ENCODE measurements at places on chromosomes 12 and 14.
A peak's percentile ranks its signal among the peaks of the same experiment; 100 is the strongest.

DNA sequence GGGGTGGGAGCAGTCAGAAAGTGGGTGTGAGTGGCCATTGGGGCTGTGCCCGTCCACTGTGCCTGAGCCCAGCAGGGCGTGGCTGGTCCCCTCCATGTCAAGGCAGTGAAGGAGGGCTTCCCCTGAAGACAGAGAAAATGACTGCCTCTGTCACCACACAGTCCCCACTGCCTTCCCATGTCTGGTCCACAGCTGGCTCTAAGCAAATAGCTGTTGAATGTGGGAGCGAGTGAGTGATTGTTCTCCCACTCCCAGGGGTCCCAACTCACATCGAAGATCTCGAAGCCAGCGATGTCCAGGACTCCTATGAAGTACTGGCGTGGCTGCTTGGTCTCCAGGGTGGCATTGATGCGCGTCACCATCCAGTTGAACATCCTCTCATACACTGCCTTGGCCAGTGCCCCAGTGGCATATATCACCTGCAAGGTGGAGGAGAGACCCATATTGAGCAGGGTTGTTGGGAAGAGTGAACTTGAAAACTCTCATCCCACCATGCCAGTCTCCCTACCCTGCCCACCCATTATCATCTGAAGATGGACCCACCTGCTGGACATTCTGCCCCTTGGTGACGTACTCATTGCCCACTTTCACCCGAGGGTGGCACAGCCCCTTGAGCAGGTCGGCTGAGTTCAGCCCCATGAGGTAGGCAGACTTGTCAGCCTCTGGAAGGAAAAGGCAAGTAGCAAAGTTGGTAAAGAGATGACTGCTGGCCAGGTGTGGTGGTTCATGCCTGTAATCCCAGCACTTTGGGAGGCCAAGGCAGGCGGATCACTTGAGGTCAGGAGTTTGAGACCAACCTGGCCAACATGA, 6.6 kb downstream of the MYH7 start:
- no peak for DNase-seq

- DNase-seq: no peak
These were observed 191.5 kb upstream of the C14orf180 start for GRCh38 chr14:104388011-104388521.

DNA sequence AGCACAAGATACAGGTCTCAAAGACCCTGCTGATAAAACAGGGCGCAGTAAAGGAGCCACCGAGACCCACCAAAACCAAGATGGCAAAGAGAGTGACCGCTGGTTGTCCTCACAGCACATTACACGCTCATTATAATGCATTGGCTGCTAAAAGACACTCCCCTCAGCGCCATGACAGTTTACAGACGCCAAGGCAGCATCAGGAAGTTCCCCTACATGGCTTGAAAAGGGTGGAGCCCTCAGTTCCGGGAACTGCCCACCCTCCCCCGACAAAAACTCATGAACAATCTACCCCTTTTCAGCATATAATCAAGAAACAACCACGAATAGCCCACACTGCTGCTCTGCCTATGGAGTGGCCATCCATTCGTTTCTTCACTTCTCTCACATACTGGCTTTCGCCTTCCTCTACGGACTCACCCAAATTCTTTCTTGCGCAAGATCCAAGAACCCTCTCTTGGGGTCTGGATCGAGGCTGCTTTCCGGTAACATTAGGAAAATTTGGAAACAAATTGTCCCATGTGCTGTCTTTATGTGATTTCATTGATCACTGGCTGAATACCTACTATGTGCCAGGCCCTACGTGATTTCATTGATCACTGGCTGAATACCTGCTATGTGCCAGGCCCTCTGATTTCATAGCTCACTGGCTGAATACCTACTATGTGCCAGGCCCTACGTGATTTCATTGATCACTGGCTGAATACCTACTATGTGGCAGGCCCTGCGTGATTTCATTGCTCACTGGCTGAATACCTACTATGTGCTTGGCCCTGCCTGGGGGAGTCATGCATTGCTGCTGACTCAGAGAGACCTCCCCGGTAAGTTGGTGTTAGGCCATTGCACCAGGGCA, 126.4 kb downstream of the PIWIL1 start:
- no peak for DNase-seq

DNA sequence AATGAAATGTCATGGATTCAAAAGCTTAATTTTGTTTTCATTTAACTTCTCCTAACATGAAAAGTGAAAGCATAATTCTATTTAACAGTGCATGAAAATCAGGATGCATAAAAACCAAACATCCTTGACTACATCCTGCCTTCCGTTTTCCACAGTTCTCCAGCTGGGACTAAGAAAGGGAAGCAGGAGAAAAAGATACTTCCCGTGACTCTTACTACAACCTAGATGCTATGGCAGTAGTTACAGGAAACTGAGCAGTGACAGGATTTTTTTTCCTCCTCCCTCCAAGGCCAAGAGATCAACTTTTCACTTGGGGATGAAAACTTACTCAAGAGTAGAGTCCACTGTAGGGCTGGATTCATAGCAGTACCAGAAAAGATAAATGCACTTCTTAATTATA, 2.6 kb downstream of the EXOC5 start:
- DNase-seq: no peak

DNA sequence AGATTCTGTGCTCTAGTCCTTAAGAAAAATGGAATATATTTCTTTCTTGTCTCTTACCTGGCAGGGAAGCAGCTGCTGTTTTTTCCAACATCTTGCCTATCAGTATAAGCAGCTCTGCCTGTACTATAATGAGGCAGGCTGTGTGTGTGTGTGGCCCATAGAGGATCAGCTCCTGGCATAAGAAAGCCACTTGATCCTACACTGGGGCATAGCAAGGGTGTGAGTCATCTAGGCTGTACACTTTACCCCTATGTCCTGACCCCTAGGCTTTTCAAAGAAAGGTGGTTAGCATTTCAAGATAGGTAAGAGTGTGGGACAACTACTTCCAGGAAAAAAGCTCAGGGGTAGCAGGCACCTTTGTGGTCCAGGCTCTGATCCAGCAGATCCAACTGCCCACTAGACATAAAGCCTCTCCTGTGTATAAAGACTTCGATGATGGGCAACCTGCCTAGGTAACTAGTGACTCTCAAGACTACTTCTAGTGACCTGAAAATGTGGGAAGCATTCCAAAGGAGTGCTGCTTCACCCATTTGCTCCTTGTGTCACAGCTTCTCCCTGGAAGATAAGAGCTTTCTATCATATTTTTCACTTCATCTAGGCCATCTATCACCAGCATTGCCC, 4.9 kb upstream of the SENP1 start:
- no peak for DNase-seq

DNA sequence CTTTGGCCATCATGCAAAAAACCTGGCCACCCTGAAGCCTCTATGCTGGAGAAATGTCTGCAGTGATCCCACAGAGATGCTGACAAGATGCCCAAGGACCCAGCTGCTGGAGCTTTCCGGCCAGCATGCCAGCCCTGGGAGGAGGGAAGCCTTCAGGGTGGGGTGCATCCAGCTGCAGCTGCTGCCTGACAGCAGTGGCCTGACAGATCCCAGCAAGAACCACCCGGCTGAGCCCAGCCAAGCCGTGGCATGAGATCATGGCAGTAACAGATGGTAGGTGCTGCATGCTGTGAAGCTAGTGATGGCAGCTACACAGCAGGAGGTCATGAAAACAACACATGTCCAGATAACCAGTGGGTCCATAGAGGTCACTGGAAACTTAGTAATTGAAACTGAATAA, 13.8 kb downstream of the CLBA1 start:
- no peak for DNase-seq

DNA sequence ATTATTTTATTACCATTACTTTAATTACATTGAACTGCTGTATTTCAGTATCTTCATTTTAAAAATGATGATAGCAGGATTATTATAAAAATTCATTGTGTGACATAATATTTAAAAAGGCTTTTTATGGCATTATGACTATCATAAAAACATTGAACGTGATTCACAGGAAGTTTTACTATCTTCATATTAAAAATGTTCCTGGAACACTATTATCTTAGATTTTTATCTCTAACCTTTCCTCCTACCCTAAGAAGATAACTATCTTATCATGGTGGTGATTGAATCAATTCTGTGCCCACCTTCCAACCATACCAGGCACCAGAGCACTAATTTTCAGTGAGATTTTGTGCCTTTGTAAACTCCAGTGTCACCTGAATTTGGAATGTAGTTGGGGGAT, 16.2 kb downstream of the LRRC9 start:
- no peak for DNase-seq

DNA sequence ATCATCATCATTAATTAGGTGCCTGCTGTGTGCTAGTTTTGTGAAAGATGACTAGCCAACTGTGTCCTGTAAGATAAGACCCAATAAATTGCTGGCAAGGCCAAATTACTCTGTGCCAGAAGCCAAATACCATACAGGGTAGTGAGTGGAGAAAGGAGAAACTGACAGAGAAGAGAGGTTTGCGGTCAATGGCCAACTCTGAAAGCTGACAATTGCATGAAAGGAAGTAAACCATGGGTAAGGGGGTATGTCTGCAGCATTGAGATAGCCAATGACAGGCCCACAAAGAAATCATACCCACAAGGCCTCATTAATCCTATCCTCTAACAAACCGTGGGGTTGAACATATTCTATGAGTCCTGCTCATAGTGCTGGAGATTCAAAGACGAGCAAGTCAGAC, 236.6 kb upstream of the CCDC196 start:
- no peak for DNase-seq

- no peak for DNase-seq
These were observed 145.1 kb downstream of the SLC25A21 start for GRCh38 chr14:37027188-37027824.

- DNase-seq: peak; percentile 36
These were observed 1.4 kb downstream of the PCNX4 start for GRCh38 chr14:60093080-60093479.

- DNase-seq: no peak
These were observed 73.1 kb upstream of the PAWR start for GRCh38 chr12:79763766-79764452.

GRCh38 chr12:105705765-105706164, 375.3 kb downstream of the C12orf75 start:
- DNase-seq: no peak

DNA sequence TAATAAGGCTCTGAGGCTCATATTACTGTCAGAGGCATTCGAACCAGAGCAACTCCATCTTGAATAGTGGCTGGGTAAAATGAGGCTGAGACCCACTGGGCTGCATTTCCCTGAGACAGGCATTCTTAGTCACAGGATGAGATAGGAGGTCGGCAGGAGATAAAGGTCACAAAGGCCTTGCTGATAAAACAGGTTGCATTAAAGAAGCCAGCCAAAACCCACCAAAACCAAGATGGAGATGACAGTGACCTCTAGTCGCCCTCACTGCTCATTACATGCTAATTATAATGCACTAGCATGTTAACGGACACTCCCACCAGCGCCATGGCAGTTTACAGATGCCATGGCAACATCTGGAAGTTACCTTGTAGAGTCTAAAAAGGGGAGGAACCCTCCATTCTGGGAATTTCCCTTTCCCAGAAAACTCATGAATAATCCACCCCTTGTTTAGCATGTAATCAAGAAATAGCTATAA, 18.1 kb upstream of the PRICKLE1 start:
- DNase-seq: no peak

GRCh38 chr12:32659908-32660440, 19.1 kb upstream of the DNM1L start:
- no peak for DNase-seq

- no peak for DNase-seq
These were observed 423.3 kb upstream of the GARIN6 start for GRCh38 chr12:99224237-99224636.

DNA sequence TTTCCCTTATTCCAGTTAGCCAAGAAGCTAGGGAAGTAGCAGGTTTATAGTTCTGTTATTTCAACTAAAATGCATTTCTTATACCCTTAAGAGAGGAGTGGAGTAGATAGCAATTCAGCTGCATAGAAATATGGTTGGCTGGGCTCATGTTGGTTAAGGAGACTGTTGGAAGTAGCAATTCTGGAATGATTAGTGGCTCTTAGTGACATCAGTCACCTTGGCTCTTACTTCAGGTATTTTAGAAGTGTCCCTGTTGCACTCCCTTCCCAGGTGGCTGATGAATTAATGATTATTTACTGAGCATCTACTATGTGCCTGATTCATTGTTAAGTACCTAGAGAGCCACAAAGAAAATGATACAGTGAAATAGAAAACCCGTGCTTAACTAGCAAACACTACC, 128.1 kb downstream of the MGST1 start:
- DNase-seq: no peak

GRCh38 chr14:89091781-89092180, 267.3 kb downstream of the TTC8 start:
- no peak for DNase-seq

Data from CD14-positive monocyte (primary cell).